ENCODE measurements at places on chromosomes 13 and 19. TPM values are rescaled to one million over a fixed set of nuclear protein-coding genes. Genes with fewer than 3 reads are reported as not detected.

Gene ELSPBP1
- not detected for total RNA-seq

DNA sequence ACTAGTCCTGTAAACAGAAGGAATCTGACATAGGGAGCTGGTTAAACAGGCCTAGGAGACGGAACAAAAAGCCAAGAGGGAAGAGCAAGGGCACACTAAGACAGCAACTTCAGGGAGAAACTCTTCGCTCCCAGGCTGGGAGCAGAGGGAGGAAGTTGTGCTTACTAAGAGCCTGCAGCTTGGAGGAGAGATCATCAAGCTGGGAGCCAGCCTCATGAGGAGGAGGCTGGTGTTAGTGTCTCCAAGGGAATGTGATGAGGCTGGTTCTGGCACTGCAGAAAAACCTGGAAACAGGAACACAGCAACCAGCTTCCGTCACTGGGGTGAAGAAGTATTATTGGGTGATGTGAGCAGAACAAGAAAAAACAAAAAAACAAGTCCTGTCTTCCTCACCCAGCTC lies 1027.3 kb downstream of the UQCRFS1 start:
- no peak for ATAC-seq

GRCh38 chr19:15109768-15110417 lies 2.7 kb downstream of the SYDE1 start:
- no peak for ATAC-seq

- no peak for ATAC-seq
Measured at GRCh38 chr13:112675366-112675756, 14.5 kb upstream of the ATP11A start.

DNA sequence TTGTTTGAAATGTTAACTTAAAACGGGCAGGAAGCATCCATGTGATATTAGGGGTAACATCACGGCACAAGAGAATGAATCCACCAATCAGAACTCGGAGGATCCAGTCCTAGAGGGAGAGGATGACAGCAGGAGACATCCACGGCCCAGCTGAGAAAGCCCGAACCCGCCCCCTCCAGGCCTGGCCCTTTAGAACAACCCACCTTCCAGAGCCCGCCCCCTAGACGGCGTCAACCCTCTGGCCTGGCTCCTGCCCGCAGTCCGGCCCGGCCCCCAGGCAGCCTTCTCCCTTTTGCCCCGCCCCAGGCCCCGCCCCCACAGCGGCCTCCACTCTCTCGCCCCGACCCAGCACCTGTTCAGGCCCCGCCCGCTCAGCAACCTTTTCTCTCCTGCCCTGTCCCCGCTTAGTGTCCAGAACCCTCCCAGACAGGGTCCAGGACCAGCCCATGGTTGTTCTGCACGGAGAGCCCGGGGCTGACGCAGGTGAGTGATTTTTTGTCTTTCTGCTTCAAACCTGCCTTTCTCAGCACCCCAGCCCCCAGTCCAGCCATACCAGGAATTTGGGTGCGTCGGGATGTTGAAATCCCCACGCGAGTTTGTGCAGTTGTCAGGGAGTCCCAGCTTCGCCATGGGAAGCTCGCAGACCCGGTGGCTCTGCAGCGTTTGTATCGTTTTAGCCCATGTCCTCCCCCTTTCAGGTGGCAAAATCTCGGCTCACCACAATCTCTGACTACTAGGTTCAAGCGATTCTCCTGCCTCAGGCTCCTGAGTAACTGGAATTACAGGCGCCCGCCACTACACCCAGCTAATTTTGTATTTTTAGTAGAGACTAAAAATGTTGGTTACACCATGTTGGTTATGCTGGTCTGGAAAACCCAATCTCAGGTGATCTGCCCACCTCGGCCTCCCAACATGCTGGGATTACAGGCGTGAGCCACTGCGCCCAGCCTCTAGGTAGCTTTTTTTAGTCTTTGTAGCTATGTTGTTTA lies 16.1 kb downstream of the ZNF816 start:
- no peak for ATAC-seq

DNA sequence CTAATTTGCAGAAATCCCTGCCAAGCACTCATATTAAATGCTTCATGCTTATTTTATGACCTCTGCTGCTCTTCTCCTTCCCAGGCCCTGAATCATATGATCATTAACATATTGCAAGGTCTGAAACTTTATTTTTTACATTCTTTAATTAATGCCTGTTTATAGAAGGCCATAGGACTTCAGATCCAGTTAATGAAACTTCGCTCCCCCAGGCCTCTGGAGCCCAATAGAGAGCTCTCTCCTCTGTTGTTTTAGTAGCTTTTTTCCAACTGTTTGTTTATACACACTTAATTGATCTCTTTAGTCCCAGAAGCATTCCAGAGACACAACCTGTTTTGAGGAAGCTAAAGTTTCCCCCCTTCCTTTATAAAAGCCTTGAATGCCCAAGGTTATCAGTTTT lies 68.3 kb downstream of the DACH1 start:
- no peak for ATAC-seq
